ENCODE measurements at places on chromosomes 2 and 18.

DNA sequence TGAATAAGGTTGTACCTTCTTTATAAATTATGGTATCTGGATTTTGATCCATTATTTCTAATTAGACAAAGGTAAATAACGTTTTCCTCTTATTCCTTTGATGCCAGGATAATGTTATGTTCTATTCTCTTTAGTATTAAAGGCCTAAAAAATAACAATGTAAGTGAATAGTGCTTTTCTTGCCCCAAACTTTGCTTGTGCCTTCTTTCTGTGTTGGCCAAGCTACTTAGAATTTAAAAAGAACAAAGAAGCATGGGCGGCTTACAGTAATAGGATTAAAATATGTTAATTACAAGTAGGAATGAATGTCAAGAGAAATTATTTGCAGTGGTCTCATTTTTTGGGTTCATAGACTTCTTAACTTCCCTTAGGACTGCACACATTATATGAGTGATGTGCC is 105.0 kb upstream of the FSIP2 start:
- no peak for DNase-seq

DNA sequence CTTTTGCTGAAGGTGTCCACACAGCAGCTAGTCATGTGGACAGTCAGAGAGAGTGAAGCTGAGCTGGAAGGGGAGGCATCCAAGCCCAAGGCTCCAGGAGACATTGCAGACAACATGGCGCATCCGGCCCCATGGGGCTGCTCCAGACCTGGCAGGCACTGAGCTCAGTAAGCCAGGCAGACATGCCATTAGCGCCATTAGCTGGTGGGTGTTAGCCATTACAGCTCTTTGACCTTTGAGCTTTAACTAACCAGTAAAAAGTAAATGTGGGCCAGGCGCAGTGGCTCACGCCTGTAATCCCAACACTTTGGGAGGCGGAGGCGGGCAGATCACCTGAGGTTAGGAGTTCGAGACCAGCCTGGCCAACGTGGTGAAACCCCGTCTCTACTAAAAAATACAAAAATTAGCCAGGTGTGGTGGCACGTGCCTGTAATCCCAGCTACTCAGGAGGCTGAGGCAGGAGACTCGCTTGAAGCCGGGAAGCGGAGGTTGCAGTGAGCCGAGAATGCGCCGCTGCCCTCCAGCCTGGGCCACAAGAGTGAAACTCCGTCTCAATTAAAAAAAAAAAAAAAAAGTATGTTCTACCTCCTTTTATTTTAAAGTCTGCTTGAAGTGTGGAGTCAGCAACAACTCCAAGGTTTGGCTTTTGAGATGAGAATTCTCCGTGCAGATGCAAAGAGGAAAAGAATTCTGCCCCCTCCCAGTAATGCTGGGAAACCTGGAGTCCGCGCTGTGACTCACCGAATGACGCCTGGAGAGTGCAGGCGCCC is 69.4 kb downstream of the TWSG1 start:
- no peak for DNase-seq

DNA sequence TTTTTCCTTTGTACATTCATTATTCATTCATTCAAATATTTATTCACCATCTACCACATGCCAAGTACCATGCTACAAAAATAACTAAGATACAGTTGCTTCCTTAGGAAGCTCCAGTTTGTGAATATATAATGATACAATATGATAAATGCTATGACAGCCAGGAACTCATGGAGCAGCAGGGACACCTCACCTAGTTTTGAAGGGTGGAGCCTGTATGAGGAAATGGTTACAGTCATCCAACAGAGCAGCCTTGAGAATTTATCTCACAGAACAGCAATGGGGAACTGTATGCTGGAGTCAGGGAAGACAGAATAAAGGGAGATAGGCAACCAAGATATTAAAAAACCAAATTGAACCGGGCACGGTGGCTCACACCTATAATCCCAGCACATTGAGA is 124.0 kb downstream of the OSBPL1A start:
- DNase-seq: no peak

- DNase-seq: no peak
Observed at GRCh38 chr2:239544143-239544917, 143.5 kb upstream of the HDAC4 start.

DNA sequence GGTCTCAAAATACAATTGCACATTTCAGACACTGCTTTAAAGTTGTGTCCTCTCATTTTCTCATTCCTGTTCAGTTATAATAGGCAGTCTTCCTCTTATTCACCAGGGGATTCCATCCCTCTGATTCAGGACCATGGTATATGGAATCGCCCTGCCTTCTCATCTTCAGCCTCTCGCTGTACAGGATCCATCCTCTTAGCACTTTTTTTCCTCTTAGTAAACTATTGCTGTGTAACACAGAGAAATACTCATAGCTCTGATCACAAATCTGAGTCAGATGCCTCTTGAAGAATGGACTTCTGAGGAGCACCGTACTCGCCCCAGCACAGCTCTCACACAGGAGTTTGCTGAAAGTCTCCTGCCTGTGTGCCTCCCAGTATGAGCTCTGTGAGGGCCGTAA is 11.3 kb downstream of the RMP24 start:
- no peak for DNase-seq

- DNase-seq: no peak
Observed at GRCh38 chr2:199727306-199727705, 123.7 kb downstream of the FTCDNL1 start.

DNA sequence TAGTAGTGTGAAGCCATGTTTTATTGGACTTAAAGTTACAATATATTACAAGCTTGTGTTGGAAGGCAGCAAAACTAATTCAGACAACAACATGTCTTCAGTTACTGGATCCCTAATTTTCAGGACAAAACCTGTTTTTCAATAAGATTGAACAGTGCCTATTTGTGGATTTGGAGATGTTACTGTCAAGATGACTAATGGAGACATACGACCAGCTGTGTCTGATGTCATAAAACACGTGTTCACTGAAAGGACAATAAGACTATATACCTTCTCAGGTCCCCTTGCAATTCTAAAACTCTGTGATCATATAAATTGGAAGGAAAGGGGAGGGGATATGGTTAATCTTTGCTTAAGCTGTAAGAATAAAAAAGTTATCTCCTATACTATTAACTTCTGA is 21.7 kb downstream of the METTL21A start:
- DNase-seq: no peak

DNA sequence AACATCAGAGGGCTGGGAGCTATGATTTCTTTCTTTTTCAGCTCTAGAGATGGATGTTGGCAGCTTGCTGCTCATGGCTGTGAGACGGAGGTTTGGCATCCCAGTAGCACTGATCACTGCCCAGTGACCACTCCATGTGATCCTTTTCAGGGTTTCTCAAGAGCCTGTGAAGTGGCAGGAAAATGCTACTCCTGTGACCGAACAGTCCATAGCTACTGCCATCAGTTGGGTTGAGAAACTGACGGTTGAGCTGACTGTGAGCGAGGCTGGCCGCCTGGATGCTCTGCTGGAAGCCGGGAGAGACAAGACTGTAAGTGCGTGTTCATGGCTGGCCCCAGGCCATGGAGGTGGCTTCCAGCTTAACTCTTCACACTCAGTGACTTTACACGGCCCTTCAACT is 34.2 kb downstream of the VWA3B start:
- no peak for DNase-seq

- DNase-seq: no peak
Observed at GRCh38 chr2:144143294-144144151, 376.4 kb downstream of the ZEB2 start.

DNA sequence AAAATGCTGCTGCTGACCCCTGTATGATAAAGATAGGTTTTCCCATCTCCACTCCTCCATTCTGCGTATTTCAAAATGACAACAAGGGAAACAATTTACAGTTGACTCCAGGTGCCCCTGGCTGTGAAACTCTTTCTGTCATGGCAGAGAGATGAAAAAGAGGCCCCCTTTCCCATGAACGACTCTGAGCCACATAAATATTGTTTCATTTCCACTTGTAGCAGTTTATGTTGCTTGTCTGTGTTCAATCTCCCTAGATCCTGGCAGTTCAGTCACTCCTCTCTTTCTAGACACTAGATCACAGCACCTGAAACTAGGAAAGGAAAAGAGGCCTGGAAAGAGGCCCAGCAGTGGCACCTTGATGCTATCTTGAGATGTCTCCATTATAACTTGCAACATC is 121.0 kb upstream of the ZNF521 start:
- no peak for DNase-seq

DNA sequence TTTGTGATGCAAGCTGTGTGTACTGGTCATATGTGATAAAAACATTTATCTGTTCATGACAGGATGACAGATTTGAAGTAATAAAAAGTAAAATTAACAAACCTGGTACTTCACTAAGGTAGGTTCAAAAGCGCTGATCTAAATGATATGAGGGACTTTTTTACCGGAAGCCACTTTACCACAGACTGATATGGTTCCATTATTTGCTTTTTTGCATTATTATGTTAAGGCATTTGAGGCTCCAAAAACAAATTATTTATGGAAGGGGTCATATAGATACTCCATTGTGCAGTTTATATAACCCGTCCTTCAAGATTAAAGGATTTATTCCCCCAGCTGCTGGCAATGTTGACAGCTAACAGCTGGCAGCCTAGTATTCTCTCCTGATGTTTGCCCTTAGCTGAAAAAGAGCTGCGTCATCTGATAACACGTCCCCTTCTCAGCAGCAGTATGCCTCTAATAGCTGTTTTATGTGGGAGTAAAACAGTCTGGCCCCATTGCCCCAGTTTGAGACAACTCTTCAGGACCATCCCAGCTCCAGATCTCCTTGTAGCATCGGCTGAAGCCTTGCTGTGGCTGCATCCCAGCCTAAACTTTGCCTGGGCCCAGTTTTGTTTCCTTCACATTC is 84.8 kb upstream of the XIRP2 start:
- no peak for DNase-seq

DNA sequence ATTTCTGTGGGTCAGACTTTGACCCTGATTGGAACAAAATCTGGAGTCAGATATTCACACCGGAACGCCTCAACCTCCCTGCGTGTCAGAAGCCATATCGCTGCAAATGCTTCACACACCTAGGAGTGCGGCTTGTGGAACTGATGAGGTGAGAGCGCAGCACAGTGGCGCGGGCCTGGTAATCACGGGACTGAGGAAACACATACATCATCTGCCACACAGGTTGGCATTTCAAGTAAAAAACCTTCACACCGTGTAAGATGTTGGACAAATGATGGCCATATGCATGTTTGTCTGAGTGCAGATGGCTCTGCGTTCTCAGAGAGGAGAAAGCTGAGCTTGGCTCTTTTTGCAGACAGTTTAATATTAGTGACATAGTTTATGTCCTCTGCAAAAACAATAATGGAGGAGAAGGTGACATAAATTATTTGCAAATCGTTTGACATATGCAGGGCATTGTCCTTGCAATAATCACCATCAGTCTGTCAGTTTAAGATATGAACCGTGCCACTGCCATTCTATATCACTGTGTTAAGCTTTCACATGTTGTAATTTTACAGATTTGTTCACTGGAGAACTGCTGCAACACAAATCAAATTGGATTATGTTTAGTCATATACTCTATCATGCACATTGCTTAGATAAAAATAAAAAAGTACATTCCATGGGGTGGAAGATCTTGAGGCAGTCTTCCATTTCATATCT is 101.4 kb downstream of the MTX2 start:
- DNase-seq: no peak

DNA sequence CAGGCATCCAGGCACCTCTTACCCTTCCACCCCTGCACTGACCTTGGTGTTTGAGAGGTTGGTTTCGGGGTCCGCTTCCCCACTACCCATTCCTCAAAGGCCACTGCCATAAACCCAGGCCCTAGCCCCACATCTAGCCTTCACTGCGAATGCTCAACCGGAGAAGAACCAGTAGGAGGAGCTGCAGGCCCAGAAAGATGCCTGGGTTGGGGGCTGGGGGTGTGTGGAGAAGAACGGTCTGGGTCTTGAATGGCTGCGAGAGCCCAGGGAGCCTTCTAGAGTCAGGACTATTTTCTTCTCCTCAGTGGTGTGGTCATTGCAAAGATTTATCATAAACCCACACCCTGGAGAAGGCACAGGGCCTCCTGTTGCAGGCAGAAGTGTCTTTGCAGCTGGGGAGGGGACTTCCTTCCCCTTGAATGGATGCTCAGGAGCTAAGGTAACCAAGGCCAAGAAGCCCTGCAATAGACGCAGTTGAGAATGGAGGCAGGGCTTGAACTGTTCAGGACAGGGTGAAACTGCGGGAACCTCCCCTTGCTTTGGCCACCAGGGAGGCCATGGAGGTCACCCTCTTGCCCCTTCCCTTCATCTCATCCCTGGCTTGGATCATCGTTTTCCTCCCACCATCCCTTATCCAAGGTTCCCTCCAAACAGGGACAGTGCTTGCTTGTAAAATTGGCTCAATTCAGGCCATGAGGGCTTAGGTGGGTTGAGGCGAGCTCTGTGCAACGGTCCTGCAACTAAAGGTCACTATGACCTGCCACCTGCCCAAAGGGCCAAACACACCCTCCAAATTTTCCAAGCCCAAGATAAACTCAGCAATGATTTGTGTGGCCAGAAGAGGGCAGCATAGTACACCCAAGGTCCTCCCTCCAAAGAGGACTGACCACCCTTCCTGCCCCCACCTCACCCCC is 20.9 kb downstream of the THNSL2 start:
- no peak for DNase-seq

DNA sequence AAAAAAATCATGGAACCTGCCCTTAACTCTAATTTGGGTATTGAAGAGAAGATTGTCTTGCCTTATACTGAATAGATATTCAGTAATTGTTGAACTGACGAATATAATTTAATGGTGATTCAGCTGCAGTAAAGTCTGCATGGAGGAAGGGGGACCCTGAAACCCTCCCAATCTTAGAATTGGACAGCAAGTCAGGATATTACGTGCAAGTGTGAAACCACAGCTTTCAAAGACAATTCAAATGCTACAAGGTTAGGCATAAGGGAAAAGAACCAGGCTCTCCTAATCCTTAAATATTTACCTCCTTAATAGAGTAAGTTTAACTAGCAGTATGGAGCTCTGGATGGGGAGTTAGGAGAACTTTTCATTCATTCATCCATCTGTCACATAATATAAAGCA is 226.9 kb upstream of the TNP1 start:
- no peak for DNase-seq

DNA sequence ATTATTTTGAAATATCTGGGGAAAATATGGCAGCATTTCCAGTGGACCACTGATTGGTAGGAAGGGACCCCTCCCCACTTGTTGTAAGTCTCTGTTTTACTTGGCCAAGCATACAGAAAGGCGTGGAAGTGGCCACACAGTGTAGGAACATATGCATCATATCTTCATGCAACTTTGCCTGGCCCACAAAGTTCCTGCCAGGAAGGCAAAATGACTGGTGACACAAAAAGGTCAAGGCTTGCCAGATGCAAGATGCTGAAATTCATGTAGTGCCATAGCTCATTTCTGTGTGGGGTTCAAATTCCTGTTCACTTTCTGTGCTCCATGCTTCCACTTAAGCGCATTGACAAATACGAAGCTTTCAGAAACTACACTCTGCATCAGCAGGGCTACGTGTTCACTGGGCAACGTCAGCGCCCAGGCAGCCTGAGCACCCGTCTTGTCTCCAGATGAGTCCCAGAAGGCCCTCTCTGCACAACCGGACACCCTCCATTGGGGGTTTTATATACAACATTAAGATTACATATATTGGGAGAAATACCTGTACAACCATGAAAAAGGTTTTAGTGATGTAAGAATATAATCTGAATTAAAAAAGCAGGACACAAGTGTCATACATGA is 3.6 kb downstream of the DYNC2LI1 start:
- no peak for DNase-seq

GRCh38 chr2:99881901-99882591 is 260.3 kb downstream of the AFF3 start:
- no peak for DNase-seq

GRCh38 chr2:85564144-85564563 is 2.9 kb upstream of the GGCX start:
- DNase-seq: no peak
